Activated T-helper 2 cell treated with anti-CD3 and anti-CD28 coated beads, Interferon-gamma antibody, Interleukin-2, Interleukin-4, amounts not matched to agents 10 μg/mL and 5 μg/mL and 100 μg/mL, durations not matched to agents 14 hours and 24 hours and 36 hours (primary cell): ENCODE measurements at places on chromosomes 5 and 9.
A peak's percentile ranks its signal among the peaks of the same experiment; 100 is the strongest.

DNA sequence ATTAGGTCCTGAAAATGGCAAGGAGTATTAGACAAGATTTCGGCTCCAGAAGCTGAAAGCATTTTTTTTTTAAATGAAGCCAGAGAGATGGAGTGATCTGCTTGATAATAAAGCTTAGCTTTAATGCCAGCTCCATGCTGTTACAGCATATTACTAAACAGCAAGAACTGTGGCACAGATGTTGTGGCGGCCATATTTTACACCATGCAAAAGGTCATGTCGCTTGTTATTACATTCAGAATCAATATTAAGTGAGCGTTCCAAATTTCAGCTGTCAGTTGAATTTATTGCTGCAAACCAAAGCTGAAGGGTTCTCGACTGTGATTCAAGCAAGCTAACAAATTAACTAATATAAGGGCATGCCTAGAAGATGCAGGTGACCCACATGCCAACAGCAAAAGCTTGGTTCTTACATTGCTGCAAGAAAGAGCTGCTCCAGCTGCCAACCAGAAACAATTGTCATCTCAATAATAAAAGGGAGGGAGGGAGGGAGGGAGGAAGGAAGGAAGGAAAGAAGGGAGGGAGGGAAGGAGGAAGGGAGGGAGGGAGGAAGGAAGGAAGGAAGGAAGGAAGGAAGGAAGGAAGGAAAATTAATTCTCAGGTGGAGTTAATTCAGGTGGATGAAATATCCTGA lies 517.7 kb upstream of the WWC1 start:
- no peak for DNase-seq

DNA sequence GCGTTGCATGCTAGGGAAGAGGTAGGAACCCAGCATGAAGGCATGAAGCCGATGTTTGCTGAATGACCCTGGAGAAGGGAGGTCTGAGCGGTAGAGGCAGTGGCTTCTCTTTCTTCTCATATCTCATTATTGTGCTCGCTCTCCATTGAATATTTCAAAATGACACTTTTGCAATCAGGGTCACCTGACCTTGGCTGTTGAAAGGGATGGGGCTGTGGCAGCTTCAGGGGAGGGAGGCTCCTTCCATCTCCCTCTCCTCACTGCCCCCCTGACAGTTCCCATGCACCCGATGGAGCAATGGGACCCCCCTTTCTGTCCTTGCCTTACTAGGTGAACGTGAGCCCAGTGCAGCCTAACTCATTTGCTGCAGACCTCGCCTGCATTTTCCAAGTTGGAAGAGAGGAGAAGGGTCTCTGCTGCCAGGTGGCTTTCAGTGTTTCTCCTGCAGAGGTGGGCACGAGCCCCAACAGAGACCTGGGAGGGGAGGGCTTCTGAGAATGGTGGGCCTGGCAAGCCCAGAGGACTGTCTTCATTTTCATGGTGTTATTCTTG lies 17.9 kb downstream of the STC2 start:
- DNase-seq: no peak

GRCh38 chr9:73118898-73119554 lies 32.6 kb upstream of the ANXA1 start:
- DNase-seq: no peak

DNA sequence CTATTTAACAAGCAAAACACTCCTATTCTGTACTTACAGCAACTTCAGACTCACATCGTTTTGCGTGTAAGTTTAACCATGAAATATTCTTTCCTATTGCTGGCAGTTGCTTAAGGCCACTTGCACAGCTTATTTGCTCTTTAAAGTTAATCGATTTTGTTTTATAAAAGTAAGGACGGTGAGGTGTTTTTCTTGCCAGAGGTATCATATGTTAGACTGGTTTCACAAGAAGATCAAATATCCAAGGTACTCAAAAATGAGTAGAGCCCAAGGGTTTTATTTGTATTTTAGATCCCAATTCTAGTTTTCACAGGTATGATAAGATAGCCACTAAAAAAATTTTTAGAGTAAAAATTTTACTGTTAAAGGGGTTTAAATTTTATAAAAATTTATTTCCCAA lies 16.2 kb downstream of the CLINT1 start:
- DNase-seq: no peak

GRCh38 chr5:135561266-135561665 lies 17.5 kb downstream of the CXCL14 start:
- no peak for DNase-seq

GRCh38 chr9:68981789-68982188 lies 32.1 kb downstream of the PRKACG start:
- no peak for DNase-seq

GRCh38 chr9:14538526-14538925 lies 154.7 kb downstream of the ZDHHC21 start:
- DNase-seq: no peak

- peak; percentile 18 for DNase-seq
These were observed at the start of gene COL23A1 for GRCh38 chr5:178590141-178590923. Gene COL23A1 (minus strand): TSS chr5:178590393.

- DNase-seq: no peak
These were observed 18.5 kb downstream of the TPPP start for GRCh38 chr5:674630-675011.

GRCh38 chr5:65062469-65063083 lies 293.8 kb downstream of the CWC27 start:
- no peak for DNase-seq

- no peak for DNase-seq
These were observed 33.3 kb downstream of the TLE4 start for GRCh38 chr9:79604921-79605562.

DNA sequence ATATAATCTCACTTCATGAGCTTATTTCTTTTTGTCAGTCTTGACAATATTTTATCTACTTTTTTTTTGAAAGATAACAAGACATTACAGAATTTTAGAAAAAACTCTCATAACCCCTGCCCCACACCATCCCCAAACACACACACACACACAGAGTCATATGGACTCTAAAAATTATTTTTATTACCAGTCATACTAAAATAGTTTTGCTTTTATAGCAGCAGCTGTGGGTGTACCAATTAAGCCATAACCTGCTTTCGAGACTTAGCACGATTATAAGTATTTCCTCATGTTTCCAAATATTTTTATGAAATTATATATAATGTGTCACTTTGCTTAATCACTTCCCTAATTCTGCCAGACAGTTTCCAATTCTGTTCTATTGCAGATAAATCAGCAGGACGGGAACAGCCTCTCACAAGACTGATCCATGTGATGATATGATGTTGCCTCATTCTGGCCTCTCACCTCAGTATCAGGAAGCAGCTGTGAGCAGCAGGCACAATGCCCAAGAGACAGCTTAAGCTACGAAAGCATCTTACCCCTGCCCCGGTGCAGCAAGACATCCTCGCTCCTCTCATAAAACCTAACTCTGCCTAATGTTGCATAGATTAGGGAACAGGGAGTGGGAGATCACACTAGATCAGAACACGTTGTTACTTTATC lies 7.0 kb downstream of the PDCL start:
- no peak for DNase-seq

- no peak for DNase-seq
These were observed 176.8 kb downstream of the SLCO4C1 start for GRCh38 chr5:102119252-102119651.

DNA sequence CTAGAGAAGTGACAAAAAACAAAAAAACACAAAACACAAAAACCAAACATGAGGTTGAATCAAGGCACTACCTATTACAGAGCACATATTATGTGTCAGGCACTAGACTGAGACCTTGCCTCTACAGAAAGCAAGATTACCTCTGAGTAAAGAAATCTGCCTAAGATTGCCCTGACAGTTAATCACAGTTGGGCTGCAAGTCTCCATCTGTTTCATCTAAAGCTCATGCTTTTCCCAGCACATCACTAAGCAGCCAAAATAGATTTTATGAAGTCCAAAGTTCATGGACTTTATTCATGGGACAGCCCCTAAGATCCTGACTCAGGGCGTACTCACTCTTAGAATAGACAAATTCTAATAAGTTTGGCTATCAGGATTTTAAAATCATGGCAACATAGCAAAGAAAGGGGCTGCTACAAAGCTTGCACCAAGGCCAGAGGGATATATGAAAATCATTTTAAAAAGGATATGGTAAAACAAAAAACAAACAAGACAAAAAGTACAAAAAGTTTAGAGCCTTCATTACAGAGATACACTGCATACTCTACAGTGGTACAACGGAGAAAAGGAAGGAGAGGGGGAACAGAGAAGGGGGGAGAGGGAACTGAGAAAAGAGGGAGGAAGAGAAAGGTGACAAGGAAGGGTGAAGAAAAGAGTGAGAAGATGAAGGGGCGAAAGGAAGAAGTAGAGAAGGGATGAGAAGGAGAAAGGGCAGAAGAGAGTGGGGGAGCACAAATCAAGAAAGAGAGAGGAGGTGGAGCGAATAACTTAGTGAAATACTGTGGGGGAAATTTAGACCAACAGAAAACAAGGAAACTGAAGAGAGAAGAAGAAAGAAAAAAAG lies 58.2 kb downstream of the RICTOR start:
- no peak for DNase-seq

DNA sequence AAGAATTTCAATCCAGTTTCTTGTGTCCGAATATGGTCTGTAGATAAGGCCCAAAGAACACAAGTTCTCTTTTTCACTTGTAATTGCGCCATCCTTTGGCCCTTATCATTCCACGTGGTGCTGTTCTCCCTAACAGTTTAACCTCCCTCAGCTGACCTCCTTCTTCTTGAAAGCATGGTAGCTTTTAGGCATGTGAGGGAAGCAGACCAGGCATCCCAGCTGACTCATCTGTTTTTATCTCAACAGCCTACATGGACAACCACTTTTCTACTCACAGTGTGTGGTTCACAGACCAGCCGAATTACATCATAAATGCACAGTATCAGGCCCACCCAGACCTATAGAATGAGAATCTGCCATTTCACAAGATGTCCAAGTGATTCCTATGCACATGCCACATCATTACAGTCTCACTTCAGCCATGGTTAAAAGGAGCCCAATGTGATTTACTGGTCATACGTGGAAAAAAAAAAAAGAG lies 26.9 kb upstream of the PLIN2 start:
- no peak for DNase-seq

DNA sequence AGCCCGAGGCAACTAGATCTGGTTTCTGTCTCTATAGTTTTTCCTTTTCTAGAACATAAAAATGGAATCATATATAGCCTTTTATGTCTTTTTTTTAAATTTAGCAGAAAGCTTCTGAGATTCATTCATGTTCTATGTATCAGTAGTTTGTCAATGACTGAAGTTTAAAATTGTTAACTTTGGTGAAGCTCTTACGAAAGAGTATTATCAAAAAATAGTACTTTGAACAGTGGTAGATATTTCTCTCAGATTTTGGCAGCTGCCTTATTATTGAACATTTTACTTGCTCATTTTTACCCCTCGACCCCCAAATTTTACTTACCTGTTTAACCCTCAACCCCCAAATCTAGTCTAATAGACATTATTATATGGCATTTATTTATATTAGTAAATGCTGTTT lies 10.2 kb downstream of the NIPBL start:
- no peak for DNase-seq

DNA sequence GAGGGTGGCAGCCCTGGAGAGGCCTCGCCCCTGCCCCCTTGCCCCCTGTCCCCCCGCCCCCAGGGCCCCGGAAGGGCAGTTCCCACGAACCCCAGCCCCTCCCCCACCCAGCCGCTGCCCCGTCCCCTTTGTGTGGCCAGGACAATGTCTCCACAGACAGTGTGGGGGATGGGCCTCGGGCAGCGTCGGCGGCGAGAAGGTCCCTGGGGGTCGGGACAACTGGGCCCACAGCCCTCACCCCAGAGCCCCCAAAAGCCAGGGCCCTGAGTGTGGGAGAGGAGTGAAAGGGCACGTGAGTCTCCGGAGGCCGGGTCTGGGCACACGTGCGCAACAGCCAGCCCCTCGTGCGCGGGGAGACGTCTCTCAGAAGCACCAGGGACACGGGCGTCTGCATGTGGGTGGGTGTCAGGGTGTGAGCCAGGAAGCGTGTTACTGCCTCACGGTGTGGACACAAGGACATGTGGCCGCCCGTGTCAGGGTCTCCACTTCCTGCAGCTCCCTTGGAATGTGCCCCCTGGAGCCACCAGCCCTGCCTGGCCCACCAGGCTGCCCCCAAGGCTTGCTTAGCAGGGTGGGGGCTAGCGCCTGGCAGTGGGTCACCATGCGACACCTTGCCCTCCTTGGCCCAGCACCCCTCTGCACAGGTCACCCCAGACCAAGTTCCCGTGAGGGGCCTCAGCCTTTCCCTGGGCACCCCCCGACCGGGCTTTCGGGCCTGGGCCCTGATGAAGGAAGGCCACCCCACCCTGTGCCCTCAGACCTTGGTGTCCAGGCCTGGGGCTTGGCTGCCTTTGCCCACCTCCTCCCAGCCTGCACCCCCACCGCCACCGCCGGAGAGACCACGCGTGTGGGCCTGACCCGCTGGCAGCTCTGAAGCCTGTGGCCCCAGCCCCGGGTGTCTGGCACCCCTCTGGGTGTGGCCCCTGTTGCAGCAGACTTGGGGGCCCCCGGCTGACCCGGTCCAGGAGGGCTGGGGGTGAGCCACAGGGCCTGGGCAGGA lies 12.8 kb upstream of the NRARP start:
- DNase-seq: no peak

- no peak for DNase-seq
These were observed 176.4 kb downstream of the AUH start for GRCh38 chr9:91185193-91185886.

GRCh38 chr9:69527454-69527853 lies 144.7 kb downstream of the APBA1 start:
- no peak for DNase-seq

- peak; percentile 13 for DNase-seq
These were observed 50.8 kb downstream of the ADAMTS12 start for GRCh38 chr5:33840927-33841547.

DNA sequence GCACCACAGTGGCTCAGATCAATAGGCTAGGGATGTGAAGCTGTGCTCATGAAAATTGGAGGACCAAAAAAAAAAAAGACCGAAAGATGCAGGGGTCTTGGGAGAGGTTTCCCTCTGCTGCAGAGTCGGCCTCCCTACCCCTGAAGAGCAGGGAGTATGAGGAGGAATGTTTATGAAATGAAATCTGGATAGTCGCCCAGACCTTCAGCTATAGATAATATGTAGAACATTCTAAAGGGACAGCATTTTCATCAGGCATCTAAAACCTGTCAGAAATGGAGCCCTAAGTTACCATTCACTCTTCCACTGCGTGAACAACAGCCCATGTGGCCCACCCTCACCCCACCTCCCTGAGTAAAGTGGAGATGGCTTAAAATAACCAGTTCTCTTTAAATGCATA lies 122.9 kb downstream of the TMEM174 start:
- DNase-seq: no peak

DNA sequence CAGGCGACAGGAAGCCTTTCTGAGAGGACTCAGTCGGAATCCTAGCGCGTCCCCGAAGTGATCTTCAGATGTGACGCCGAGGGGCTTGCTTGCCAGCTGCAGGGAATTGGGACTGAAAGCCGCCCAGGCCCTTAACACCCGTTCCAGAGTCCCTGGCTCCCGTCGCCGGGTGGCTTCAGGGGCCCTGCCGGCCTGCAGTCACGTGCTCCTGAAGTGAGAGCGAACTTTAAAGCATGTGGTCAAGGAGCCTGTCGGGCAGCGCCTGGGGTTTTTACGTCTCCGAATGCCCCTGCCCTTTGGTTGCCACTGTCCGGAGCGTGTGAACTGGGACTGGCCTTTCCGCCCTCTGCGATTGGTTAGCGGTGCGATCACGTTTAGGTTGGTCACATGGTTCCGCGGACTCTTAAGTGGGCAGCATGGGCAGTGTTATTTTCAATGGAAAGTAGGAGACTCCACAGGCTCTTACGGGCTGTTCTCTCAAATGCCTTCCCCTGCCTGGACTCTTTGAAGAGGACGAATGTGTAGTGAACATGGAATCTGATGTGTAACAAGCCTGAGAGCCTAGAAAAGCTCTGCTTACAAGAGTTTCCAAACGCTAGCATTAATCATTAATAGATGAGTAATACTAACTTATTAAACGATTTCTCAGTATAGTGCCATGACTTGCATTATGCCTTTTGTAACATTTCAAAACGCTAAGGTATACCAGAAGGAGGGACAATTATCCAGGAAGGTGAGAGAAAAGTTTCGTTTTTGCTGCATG lies 1.9 kb downstream of the VLDLR start:
- DNase-seq: no peak
